ENCODE measurements at places on chromosomes 4 and X.

DNA sequence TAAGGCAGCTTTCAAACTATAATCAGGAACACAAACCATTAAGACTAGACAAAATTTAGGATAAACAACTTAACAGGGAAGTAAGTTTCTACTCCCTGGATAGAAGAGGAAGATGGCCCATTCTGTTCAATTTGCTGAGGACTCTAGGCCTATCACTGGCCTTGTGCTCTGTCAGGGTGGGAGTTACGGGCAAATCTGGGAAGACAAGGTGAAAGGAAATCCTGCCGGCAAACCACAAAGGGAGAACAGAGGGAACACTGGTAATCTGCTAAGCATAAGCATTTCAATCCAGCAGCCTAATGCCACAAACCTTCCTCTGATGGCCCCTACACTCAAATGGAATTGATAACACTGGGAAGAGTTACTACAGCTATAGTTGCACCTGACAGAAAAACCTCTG is 8.3 kb downstream of the GPR82 start:
- DNase-seq = no peak

- no peak for DNase-seq
Measured at GRCh38 chr4:57114973-57115372, 4.8 kb upstream of the IGFBP7 start.

DNA sequence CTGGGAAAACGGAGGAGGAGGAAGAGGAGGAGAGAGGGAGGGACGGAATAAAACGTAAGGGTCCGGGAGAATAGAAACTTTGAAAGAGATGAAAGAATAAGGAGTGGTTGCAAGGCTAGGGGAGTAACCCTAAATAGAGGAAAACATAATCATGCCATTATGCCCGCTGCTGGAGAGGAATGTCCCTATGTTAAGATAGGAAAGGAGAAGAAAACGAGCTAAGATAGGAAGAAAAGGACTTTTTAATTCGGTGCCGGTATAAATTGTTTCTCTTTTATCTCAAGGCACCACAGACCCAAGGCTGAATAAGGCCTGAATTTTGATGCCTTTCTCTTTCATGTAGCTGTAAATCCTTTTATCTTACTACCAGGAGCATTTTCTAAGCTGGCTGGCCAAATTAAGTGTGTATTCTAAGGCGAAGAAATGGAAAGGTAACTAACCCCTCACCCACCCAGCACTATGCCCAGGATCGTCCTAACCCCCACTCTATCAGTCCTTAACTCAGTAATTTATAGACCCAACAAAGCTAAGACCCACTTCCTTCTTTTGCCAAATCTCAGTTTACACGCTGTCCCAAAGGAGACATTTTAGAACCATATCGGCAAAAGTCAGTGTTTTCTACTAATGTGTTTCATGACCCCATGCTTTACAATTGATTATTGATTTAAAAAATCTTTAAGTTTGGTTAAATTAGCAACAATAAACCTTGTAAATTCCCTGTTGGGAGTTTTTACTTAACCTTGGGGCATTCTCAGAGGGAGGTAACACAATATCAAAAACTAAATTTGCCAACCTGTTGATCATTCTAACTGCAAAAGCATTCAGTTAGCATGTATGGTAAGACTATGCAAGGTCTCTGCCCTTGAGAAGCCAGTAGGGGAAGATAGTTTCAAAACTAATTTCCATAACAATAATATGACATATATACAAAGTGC is 1.1 kb upstream of the CUL4B start:
- no peak for DNase-seq

- no peak for DNase-seq
Measured at GRCh38 chr4:7189066-7189465, 3.3 kb upstream of the SORCS2 start.

DNA sequence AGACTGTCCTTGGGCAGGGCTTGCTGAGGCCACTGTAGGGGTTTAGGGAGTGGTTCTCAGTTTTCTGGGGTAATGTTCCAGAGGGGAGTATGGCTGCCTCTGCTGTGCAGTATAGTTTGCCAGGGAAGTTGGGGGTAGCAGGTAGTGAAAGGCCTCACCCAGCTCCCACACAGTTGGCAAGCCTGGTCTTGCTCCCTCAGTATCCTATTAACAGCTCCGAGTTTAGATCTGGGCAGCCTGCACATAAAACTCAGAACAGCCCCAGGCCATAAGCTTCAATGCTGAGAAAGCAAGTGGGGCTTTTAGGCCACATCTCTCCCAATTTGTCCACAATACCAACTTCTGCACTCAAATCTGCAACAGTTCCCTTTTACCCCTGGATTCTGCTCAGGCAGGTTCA is 205.2 kb downstream of the GALNTL6 start:
- DNase-seq = no peak

DNA sequence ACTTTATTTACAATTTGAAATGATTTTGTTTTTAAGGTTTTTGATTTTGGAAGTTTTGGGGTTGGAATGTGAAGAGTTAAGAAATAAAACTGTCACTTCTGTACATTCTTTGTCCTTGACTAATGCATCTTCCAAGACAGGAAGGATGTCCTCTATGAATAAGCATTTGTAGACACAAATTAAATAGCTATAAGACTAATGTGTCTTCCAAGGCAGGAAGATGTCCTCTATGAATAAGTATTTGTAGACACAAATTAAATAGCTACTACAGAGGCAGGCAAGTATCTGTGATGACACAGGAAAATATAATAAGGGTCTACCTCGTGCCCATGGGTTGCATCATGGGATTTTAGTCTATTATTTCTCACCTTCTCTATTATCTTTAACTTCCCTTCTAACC is 14.5 kb downstream of the PRSS48 start:
- DNase-seq = peak; percentile 51

- DNase-seq = no peak
Measured at GRCh38 chr4:120549011-120549570, 373.4 kb downstream of the PRDM5 start.

DNA sequence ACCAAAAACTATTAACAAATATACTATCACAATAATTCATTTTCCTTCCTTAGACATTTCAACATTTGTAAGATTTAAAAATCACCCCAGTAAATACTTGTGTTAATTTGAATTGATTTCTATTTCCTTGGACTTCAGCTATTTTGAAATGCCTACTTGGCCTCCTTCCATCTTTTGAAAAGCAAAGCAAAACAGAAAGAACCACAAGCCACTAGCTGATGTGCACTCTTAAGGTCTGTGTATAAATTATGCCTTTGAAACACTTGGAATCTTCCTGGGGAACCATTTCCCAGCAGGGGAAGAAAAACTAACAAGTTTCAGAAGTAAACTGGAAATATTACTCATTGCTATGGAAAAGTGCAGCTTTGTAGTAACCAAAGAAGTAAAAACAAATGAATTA is 139.8 kb downstream of the CLCN4 start:
- no peak for DNase-seq

DNA sequence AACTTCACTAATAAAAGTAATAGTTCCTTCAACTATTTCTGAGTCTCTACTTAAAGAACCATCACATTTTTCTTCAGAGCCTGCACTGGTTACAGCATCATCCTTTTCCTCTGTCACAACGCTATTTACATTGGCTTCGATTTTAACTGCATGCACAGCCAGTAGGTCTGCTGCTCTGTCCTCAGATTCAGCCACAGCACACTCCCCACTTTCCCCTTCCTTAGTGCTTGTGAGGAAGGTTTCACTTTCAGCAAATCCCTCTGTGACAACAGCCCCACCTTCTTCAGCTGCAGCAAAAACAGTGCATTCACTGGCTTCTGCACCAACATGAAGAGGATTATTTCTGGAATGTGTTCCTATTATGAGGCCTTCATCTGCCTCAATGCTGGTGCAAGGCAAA is 25.7 kb downstream of the BOD1L1 start:
- DNase-seq = no peak

- peak; percentile 46 for DNase-seq
Measured at GRCh38 chrX:11261260-11261659, 32.0 kb upstream of the AMELX start.

- no peak for DNase-seq
Measured at GRCh38 chr4:83251447-83251830, 33.2 kb downstream of the COQ2 start.

- no peak for DNase-seq
Measured at GRCh38 chr4:179596621-179597020, 2154.4 kb upstream of the AGA start.

DNA sequence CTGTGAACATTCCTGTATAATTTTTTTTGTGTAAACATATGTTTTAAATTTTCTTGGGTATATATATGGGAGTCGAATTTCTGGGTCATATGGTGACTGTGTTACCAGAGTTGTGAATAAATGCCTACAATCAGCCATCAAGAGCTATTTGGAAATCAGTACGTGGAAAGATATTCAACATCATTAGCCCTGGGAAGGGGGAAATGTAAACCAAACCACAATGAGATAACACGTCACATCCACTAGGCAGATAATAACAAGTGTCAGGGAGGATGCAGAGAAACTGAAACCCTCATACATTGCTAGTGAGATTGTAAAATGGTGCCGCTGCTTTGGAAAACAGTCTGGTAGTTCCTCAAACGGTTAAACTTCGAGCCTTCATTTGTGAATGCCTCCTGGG is 43.9 kb downstream of the LUZP4 start:
- DNase-seq = no peak

DNA sequence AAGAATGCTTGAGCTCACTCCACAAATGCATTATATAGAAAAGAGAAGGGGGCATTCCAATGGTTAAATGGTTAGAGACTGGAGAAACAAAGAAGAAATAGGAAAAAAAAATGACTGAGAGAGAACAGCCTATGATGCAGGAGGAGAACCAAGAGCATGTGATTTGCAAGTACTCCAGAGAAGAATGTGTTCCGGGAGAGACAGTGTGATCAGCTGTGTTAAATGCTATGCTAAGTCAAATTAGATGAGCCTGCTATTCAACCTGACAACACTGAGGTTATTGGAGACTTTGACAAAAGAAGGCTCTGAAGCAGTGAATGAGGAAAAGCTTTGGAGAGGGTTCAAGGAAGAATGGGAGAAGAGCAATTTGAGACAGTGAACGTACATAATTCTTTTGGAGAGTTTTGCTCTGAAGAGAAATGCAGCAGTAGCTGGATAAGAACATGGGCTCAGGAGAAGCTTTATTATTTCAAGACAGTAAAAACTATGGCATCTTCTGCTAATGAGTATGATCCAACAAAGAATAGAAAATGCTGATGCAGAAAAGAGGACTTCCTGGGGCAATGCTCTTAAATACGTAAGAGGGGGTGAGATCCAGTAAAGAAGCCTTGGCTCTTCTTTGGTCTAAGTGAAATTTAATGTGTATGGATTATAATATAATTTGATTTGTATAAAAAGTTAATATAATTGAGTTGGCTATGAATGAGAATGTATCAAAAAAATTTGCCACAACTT is 66.3 kb downstream of the PPP3CA start:
- peak; percentile 53 for DNase-seq

GRCh38 chrX:50615570-50616158 is 145.0 kb upstream of the DGKK start:
- no peak for DNase-seq

- no peak for DNase-seq
Measured at GRCh38 chrX:40148385-40149285, 50.9 kb upstream of the BCOR start.

GRCh38 chr4:4870576-4871241 is 11.2 kb downstream of the MSX1 start:
- no peak for DNase-seq

- DNase-seq = no peak
Measured at GRCh38 chr4:165170819-165171218, 36.5 kb upstream of the KLHL2 start.

DNA sequence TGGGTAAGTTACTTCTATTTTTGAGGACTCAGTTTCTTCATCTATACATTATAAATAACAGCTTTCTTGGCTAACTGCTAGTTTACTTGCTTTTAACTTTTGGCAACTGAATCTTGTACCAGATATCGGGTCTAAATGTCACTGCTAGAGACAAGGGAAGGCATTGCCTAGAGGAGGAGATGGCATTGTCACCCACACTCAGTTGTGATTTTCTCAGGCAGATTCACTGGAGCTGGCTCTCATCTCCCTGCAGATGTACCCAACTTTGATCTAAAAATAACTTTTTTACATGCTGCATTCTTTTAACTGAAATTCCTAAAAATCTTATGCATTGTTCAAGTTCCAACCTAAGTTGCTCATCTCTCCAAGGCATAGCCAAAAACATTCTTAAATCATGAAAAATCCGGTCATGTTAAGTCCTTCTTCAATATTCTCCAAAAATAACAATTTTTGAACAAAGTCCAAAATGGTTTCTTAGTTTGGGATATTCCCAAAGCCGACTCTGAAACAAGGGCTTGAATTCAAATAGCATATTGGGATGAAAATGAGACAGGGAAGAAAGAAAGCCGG is 469.0 kb upstream of the BOD1L1 start:
- no peak for DNase-seq

DNA sequence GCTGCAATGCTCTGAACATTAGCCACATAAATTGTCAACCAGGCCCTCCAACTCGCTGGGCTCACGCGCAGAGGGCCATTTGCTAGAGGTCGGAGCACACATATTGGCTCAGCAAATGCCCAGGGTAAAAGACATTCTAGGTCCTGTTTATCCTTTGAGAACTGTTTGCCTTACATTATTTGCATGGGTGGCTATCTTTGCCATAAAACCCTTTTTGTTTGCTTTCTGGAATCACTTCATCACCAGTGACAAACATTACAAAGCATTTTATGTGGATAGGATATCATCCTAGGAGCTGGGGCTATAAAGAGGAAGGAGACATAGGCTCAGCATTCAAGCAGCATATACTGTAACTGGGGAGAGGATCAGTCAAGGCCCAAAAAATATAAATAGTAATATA is 149.2 kb upstream of the RAI2 start:
- DNase-seq = no peak

- DNase-seq = no peak
Measured at GRCh38 chr4:176134670-176135069, 60.7 kb downstream of the SPATA4 start.

- no peak for DNase-seq
Measured at GRCh38 chr4:170729897-170730296, 640.1 kb upstream of the AADAT start.

GRCh38 chr4:183729069-183729406 is 69.9 kb downstream of the TRAPPC11 start:
- DNase-seq = no peak

- DNase-seq = peak; percentile 1
Measured at GRCh38 chrX:68060506-68061205, 372.6 kb downstream of the OPHN1 start.
